Fibroblast of mammary gland (primary cell): ENCODE measurements at places on chromosomes 7 and 10.

DNA sequence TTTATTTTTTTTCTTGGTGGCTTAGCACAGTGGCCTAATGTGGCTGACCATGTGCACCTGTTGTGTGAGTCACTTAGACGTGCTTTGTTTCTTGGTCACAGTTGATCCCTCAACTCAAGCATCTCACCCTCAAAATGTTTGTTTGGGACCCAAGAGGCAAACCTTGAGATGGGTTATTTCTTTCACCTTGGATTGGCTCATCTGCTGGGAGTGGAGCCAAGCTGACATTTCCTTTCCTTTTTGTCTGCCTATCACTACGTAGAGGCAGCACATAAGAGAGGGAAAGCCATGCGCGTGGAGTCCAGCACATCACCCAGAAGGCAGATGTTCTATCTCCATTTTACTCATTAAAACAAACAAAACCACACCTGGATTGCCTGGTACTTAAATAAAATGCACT is 6.4 kb upstream of the PRKCQ start:
- no peak for DNase-seq

DNA sequence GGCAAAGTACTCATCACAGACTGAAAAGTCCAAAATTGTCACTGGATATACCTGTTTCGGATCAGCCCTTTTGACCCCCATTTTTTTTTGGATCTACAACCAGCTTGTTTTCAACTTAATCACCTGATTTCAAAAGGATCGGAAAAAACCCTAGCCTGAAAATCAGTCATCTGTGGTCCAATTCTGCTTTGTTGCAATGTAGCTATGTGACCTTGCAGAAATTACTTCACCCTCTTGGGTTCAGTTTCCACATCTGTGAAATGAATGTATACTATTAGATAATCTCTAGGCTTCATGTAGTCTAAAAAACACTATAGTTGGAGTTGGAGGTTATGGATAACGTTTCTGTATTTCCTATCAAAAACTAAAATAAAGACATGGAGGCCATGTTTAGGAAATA is 37.1 kb downstream of the STEAP4 start:
- no peak for DNase-seq

- no peak for DNase-seq
These were observed 402.9 kb downstream of the PHF14 start for GRCh38 chr7:11376529-11376928.

- no peak for DNase-seq
These were observed 506 bp upstream of the FAM170B start for GRCh38 chr10:49134327-49134726.

DNA sequence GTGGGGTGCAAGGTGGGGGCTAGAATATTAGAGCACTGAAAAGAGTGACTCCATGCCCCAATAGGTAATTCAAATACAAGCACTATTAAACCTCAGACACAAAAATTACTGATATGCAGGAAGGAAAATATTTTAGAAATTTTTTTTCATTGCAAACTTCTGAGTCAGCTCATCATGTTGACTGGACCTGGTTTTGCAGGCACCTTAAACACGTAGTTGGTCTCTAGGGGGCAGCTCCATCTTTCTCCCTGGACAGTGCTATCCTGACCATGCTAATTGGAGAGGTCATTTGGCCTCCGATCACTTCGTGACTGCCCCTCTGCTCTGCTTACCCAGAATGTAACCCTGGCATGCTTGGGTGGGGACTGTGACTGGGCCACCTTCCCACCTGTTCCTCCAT is 368.4 kb upstream of the MKI67 start:
- DNase-seq: no peak

DNA sequence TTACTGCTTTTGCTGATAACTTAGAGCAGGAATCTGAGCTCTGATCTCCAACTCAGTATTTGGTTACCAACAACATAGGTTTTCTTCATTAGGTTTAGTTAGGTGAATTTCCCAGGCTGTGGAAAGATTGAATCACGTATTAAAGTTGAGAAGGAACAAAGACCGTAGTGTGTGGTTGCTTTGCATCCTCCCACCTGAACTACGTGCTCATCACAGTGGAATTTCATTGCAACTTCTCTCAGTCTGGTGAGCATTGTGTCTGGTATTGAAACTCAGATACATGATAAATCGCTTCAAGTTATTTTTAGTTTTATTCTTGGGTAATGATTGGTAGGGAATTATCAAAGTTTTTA is 139.4 kb upstream of the AKR1E2 start:
- DNase-seq: peak; percentile 71

DNA sequence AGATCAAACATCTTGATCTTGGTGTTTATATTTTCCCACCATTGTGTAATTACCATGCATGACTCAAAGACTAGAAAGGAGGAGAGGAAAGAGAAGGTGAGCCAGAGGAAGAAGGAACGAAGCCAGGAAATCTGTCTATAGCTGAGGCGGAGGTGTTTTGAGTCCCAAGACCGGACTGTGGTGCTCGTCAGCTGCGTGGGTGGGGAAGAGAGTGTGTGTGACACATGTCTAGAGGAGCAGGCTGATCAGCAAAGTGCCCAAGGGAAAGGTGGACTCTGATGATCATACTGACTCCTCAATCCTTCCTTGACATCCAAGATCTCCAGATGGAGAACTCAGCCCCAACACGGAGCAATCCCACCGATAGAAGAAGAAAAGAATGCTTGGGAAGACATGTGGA is 189.5 kb upstream of the MINDY3 start:
- DNase-seq: no peak

GRCh38 chr7:30136117-30136731 is 1.4 kb downstream of the MTURN start:
- DNase-seq: no peak

GRCh38 chr10:9275861-9276260 is 1221.4 kb downstream of the GATA3 start:
- DNase-seq: no peak

GRCh38 chr10:127149501-127150081 is 46.8 kb downstream of the INSYN2A start:
- DNase-seq: peak; percentile 54

GRCh38 chr10:74677951-74678350 is 148.4 kb upstream of the KAT6B start:
- DNase-seq: no peak

GRCh38 chr7:43868681-43869005 is 674 bp downstream of the MRPS24 start:
- DNase-seq: no peak

GRCh38 chr7:110084181-110084807 is 1006.6 kb upstream of the LRRN3 start:
- no peak for DNase-seq

DNA sequence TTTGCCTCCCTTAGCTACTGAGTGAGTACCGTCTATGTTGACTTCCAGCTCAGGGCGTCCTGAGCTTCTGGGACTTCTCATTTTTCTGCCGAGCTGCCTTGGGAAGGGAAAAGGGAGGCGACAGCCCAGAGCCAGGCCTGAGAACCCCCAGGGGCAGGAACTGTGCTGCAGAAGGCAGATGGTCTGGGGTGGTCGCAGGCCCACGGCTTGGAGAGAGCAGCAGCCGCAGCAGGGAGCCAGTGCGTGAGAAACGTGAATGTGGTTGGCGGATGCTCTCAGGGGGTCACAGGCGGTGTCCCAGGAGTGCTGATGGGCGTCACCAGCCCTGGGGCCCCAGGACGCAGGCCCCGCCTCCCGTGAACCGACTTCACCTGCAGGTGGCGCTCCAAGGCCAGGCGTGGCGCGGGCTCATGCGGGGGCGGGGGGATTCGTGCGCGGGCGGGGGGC is 9.2 kb upstream of the PWWP2B start:
- peak; percentile 38 for DNase-seq

- no peak for DNase-seq
These were observed 24.6 kb downstream of the TYW1 start for GRCh38 chr7:67021260-67021659.

DNA sequence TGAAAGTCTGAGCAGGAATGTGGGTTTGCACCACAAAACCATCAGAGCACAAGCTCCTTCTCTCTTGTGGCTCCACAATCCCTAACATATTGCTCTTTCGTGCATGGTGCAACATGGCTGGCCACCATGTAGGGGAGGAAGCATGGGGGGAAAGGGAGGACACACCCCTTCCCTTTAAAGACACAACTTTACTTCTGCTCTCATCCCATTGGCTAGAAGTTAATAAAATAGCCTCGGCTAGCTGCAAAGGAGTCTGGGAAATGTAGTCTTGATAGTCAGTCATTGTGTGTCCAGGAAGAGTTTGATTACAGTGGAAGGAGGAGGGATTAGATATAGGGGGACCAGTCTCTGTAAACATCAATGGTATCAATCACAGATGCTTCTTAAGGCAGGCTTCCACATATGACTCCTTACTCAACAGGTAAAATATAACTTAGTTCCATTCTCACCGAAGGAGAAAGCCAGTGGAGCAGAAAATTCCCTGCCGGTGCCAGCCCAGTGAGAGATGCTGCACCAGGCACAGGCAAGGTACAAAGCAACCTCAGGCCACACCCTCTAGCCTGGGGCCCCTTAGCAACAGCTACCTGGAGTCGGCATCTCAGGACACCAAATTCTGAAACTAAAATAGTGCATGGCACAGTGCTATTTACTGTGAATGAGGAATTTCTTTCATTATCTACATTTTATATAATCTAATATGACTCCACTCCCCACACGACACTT is 124.7 kb upstream of the CTBP2 start:
- no peak for DNase-seq

- peak; percentile 40 for DNase-seq
These were observed 51.1 kb upstream of the IL6 start for GRCh38 chr7:22675917-22676343.

DNA sequence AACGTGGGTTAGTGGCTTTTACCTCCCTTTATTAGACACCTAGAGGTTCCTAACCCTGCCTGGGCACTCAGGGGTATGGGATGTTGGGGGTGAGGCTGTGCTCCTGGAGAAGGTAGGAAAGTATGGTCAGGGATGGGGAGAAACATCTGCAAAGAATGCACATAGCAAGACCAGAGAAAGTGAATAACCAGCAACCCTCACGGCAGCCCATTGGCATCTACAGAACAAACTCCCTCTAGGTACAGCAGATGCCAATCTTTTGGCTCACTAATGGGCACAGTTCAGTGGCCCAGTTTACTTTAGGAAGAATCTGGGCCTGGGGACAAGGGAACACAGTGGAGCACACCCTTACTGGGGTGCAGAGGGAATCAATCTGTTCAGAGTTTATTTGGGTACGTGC is 143.9 kb downstream of the JAZF1 start:
- DNase-seq: no peak

DNA sequence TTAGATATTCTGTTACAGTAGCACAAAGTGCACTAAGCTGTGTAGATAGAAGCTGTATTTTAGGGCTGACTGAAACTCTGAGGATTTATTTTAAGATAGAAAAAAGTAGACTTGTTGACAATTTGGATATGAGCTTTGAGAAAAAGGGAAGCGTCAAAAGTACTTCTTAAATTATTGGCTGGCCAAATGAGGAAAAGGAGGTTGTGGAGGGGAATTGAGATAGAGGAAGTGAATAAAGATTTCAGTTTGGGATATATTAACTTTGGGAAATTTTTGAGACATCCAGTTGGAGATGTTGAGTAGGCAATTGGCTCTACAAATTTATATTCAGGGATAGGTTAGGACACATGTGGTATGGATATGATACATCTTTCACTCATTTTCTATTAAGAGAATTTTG is 74.0 kb upstream of the CCDC6 start:
- no peak for DNase-seq

DNA sequence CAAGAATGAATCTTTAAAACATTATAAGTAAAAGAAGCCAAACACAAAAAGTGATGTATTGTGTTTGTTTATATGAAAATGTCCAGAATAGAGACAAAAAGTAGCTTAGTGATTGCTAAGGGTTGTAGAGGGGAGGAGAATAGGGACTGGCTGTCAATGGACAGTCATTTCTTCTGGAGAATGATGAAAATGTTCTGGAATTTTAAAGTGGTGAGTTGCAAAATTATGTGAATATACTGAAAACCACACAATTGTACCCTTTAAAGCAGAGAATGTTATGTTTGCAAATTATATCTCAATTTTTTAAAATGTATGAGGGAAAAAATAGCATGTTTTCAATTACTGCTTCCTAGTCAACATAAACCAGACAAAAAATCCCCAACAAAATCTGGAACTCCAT is 174.2 kb downstream of the KMT2E start:
- peak; percentile 33 for DNase-seq

DNA sequence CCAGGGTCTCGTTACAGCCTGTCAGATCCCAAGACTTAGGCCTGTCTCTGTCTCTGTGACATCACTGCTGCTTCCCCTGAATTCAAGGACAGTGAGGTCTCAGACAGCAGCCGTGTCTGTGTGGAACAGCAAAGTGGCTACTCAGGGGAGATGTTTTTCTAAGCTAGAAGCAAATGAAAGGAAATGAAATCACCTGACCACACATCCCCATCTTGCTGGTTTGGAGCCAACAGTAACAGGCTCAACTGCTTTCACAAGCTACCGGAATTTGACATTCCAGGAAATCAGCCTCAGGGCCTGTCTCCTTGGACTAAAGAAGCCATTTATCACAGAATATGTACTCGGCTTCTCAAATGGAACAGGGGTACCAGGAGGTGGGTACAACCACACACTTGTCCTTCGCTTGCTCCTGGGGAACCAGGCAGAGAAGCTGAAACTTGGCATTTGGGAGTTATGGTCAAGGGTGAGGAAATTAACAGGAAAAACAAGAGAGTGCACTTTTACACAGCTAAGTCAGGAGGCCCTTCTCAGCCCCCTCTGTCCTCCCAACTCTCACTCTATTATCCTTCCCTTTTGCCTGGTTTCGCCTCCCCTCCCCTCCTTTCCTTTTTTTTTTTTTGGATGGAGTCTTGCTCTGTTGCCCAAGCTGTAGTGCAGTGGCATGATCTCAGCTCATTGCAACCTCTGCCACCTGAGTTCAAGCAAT is 73.2 kb downstream of the SPDYE5 start:
- DNase-seq: peak; percentile 86

GRCh38 chr10:116417821-116418220 is 9.8 kb upstream of the PNLIPRP3 start:
- no peak for DNase-seq

- no peak for DNase-seq
These were observed 26.1 kb upstream of the DNAJC1 start for GRCh38 chr10:22029445-22030236.

DNA sequence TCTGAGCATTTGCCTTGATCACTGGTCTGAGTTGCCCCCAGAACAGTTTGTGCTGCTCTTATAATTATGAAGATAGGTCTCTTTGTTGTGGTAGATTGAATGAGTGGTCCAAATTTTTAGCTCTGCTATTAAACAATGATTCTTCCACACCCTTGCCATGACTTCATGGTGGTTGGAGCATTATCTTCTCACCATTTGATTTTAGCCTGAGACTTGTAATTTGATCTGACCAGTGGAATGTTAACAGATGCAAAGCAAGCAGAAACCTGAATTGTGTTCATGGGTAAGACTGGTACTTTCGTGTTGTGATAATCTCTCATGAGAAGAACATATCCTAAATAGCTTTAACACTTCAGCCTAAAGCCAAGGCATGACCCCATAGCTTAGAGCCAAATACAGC is 139.1 kb downstream of the TFPI2 start:
- DNase-seq: no peak

DNA sequence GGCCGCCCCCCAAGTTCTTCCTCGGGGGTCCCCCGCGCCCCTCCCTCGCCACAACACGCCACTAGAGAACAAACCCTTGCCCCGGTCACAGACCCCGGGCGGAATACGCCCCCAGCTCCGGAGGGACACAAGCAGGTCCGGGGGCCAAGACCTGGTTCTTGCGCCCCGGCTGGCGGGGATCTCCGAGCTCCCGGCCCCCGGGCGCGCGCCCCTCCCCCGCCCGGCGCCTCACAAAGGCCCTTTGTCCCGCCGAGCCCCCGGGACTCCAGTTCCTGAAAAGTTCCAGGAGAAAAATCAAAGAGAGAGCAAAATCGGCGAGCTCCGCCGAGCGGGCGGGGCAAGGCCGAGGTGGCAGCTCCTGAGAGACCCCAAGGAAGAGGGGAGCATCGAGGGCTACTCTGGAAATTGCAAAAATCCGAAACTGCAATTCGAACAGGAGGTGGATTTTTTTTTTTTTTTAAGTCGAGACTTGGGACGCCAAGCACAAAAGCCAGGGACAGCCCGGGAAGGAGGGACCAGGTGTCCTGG is 4.0 kb downstream of the TNRC18 start:
- DNase-seq: no peak
